Activated CD4-positive, CD25-positive, alpha-beta regulatory T cell (primary cell): ENCODE measurements at places on chromosomes 16 and 17.

DNA sequence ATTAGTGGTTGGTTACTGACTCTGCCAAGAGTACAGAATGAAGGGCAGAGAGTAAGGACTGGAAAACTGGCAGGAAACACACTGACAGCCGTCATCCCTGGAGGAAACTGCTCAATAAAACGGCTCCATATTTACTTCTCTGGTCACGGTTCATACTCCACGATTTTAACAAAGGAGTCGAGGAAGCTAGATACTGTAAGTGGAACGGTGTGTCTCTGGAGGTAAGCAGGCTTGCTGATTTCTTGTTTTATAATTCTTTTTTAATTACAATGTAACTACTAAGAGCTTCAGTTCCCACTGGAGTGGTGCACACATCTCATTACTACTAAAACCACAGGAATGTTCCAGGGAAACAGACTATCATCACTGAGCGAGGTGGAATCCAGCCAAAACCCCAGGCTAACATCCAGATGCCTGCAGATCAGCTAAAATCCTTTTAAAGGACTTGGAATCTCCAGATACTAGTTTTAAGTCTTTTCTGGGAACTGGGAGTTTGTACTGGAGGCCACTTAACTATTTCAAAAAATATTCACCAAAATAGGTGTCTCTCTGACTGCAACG is 17.8 kb downstream of the SERPINF1 start:
- DNase-seq = no peak

DNA sequence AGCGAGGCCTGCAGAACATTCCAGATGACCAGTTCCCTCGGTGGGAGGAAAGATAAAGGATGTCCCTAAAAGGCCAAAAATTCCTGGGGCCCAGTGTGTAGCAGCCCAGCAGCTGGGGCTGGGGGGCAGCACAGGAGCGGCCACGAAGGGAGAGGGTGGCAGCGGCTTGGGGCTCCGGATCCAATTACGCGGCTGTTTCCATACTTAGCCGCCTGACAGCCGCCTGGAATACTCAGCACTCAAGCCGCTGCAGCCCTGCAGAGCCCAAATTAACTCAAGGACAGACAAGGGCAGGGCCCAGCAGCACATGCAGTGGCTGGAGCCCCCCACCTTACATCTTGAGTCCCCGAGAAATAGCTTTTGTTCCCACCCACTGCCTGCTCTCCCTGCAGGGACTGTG is 1.3 kb downstream of the SRL start:
- DNase-seq = no peak

- DNase-seq = no peak
These were observed 2.5 kb downstream of the KRTAP9-6 start for GRCh38 chr17:41267711-41268110.

GRCh38 chr16:11632455-11632939 is 35.8 kb upstream of the SNN start:
- no peak for DNase-seq
